ENCODE measurements at places on chromosomes 16 and 17.
A peak's percentile ranks its signal among the peaks of the same experiment; 100 is the strongest.

GRCh38 chr16:49826515-49826914 is 29.4 kb downstream of the ZNF423 start:
- DNase-seq: no peak

- no peak for DNase-seq
Measured at GRCh38 chr16:72796222-72796621, 251.7 kb downstream of the ZFHX3 start.

- no peak for DNase-seq
Measured at GRCh38 chr17:7744416-7744815, 26.9 kb downstream of the DNAH2 start.

GRCh38 chr17:65231086-65231485 is 93.9 kb downstream of the RGS9 start:
- no peak for DNase-seq

DNA sequence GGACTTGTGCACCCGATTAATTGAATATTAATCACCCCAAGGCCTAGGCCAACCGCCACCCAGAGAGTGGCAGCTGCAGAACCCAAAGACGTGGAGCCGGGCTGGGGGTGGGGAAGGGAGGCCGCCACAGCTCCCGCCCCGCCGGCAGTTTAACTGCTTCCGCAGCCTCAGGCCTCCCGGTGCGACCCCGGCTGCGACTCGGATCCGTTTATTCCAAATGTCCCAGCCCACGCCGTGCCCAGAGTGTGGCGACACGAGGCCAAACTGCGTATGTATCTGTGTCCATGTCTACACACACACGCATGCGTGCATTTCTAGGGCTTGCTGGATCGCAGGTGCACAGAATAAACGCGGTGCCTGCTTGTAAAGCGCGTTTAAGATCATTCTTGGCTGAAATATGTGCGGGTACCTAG is 802 bp upstream of the TOB1 start:
- DNase-seq: no peak

DNA sequence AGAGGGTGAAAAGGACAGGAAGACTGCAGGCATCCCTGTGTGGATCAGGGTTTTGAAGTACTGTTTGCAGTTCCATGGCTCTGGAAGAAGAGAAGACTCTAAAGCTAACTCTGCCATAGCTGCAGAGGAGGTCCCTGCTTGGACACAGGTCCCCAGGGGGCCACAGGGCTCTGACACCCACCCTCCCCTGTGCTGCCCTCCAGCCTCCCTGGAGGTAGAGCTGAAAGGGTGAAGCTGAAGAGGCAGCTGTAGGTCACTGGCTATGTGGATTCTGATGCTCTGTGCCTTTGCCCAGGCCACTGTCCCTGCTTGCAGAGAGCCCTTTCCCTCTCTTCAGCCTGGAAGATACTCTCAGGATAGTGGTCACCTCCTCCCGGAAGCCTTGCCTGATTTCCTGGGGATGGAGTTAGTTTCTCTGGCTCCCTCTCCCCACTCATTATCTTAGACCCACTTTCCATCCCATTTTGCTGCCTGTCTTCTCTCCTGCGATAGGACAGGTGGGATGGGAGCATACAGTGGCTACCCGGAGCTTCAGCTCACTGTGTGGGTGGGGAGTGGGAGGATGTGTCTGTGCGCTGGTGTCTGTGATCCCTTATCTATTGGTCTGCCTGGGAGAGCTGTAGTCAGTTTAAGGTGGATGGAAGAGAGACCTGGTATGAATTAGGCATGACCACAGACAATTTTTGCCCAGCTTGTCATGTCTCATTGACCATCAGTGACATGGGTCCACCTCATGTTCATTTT is 89.8 kb upstream of the TMEM97 start:
- DNase-seq: no peak

DNA sequence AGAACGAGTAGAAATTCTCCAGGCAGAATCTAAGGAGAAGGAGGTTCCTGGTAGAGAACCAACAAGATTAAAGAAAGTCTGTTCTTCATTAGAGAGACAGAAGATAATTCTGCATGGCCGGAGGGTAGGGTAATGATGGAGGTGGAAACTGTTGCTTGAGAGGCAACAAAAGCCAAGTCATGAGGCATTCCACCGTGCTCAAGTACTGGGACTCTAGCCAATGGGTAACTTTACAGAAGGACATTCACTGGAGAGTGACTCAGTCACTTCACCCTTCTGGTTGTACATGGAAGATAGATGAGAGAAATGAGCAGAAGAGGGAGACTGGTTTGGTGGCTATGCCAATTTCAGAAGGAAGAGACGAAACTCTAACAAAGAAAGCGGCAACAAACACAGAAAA is 53.6 kb upstream of the ANKFN1 start:
- no peak for DNase-seq

GRCh38 chr17:32588982-32589381 is 102.2 kb downstream of the CDK5R1 start:
- no peak for DNase-seq

DNA sequence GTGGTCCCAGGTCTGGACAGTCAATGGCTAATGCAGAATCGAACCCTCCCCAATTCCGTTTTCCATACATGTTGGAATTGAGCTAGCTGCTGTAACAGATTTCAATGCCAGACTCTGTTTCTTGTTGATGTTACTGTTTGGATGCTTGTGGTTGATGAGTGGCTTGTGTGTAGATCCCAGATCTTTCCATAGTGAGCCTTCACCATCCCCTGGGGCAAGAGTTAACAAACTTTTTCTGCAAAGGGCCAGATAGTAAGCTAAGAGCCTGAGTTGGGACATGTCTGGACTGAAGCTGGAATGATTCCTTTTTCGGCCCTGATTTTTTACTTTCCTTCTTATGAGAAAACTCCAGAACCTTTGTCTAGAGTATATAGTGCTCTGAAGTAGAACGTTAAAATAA is 296.3 kb downstream of the CPPED1 start:
- no peak for DNase-seq

DNA sequence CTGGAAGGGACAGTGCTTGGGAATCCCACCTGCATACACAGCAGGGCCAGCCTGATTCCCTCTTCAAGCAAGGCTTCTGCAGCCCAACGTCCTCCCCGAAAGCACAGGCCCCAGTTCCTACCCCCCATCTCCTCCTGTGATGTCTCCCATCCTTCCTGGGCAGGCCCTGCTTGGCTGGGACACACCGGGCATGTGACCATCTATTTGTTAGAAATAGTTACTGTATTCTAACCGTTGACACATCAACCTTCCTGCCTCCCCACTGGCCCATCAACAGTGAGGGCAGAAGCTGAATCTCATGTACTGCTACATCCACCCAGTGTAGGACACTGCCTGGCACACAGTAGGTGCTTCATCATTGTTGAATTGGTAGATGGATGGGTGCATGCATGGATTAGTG is 10.7 kb downstream of the PRR29 start:
- no peak for DNase-seq

DNA sequence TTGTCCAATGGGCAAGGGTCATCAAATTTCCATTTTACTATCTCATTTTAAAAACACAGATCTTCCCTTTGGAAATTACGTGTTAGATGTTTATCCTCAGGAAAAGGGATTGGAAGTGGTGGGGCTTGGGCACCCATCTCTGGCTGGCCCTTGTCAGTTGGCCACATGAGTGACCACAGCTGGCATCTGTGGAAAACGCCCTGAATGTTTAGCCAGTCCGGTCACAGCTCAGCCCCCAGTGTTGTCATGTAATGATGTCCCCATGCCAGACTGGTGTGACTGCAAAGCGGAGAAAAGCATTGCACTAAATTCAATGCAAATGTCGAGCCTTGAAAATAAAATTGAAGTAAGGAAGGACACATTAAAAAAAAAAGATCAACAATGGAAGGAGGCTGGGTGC is 53.0 kb downstream of the TMC6 start:
- peak; percentile 37 for DNase-seq

- no peak for DNase-seq
Measured at GRCh38 chr17:39666231-39666600, 1.1 kb downstream of the TCAP start.

- DNase-seq: no peak
Measured at GRCh38 chr16:88864521-88864920, 1.9 kb downstream of the PABPN1L start.

- DNase-seq: no peak
Measured at GRCh38 chr17:63173450-63173849, 207.4 kb downstream of the TANC2 start.

- no peak for DNase-seq
Measured at GRCh38 chr16:83701494-83701893, 106.3 kb upstream of the HSBP1 start.

GRCh38 chr17:19867329-19868078 is at the start of gene ULK2:
Gene ULK2 (minus strand): TSS chr17:19867936. CDS start chr17:19867417, 519 bp downstream.
- DNase-seq: no peak

DNA sequence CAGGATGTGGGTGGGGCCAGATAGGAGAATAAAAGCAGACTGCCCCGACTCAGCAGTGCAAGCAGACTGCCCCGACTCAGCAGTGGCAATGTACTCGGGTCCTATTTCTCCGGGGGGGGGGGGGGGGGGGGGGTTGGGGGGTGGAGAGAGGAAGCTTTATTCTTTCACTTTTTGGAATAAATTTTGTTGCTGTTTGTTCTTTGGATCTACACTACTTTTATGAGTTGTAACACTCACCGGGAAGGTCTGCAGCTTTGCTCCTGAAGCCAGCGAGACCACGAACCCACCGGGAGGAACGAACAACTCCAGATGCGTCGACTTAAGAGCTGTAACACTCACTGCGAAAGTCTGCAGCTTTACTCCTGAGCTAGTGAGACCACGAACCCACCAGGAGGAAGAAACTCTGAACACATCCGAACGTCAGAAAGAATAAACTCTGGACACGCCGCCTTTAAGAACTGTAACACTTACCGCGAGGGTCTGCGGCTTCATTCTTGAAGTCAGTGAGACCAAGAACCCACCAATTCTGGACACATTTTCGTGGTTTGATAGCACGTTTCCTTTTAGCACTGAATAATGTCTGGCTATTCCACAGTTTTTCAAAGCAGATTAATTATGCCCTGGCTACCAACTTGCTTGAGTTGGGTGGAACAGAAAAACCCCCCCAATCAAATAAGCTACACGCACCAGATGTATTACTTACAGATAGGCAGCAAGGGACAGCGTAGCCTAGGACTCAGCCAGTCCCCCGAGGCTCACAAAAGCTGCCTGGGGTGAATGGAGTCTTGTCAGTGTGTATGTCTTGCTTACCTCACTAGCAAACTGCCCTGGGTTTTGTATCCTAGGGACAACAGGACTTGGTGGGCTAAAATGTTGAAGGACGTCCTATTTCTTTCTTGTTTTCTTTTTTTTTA is 11.9 kb downstream of the FZD2 start:
- no peak for DNase-seq

- no peak for DNase-seq
Measured at GRCh38 chr16:77669057-77669456, 53.3 kb upstream of the NUDT7 start.

DNA sequence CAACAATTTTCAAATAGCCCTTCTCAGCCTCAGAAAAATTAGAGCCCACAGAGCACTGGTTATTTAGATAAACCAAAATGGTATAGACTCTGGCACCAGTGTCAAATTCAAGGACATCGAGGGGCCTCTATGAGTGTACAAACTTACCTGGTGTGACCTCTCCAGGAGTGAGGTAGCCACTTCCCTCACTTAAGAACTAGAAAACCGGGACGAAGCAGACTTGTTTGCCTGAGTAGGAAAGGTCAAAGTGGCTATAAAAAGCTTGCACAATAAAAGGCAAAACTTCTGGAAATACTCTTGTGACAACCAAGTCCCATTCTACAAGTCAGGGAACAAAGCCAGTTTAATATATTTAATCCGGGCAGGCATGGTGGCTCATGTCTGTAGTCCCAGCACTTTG is 39.2 kb upstream of the PRSS54 start:
- DNase-seq: no peak

DNA sequence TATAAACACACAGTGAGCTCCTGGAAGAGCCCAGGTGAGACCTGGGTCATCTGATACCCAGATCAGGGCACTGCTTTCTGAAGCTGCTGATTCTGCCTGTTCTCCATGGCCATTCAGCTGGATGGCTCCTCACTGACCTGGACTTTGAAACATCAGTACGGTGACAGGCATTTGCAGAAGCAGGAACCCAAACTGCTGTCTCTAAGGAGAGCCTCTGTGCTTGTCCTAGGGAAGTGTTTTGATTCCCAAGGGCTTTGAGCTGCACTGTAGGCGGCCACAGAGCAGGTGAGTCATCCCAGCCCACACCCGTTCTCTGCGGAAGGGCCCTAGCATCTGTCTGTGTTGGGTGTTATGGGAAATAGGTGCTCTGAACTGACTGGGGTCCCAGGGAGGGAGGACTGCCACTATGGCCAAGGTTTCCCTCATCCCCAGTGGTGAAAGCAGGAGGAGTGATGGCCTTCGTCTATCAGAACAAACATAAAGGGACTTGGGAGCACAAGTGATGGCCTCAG is 60.7 kb upstream of the ADCY9 start:
- no peak for DNase-seq

DNA sequence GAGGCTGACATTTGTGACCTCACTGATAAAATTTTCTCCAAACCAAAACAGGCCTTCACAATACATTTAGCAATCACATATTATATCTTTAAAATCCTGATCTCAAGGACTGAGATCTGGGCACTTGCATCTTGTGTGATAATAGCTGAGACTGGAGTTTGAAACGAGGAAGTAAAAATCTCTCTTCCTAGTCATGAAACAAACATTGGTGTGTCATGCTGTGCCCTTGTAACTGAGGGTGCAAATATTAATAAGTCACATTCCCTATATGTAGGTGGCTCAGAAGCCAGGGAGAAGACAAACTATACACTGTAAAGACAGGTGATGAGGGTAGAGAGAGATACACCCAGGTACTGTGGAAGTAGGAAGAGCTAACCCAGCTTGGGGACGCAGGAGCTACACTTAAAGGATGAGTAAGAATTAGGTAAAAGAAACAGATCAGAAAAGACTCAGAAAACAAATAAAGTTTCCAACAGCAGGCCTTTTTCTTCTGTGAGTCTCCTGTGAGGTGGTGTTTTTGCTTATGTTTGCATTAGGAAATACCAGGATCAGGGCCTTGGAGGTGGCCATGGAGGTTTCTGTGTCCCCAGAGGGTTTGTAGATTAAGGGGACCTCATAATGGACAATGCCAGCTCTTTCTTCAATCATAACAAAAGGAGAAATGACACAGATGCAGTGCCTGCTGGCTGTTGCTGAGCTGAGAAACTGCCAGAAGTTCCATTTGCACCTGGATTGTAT is 335.7 kb downstream of the GRIN2A start:
- no peak for DNase-seq

DNA sequence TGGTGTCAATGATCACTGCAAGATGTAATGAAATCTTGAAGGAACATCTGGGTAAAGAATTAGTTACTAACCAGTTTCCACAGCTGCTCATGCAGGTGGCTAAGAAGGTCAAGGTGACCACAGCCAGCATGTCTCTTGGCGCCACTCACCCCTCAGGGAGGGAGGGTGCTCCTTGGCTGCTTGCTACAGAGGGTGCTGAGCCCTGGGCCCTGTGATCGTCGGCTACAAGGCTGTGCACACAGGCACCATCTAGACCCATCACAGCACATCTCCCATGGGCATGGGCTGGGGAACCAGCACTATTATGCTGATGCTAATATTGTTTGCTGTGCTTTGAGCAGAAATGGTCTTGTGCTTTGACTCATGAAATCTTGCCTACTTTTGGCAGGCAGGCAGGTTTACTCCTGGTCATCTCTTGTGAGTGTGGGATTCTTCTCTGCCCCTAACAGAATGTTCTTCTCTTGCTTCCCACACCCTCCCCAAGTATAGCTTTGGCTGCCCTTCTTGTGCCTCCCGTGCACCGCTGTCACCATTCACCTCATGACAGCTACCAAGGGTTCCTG is 36.4 kb downstream of the TXNDC11 start:
- DNase-seq: no peak

Measured in amygdala (tissue), 56 donors.